SHP77 treated with DMSO at 0.1 percent for 48 hours (cell line): ENCODE measurements at places on chromosomes 7 and 10.

- no peak for DNase-seq
Measured at GRCh38 chr10:78327778-78328591, 294.3 kb downstream of the RPS24 start.

GRCh38 chr10:12484002-12484918, 134.9 kb downstream of the CAMK1D start:
- peak; percentile 66 for DNase-seq

GRCh38 chr7:50697748-50698147, 84.9 kb downstream of the GRB10 start:
- DNase-seq, result no peak

GRCh38 chr10:30445711-30446110, 11.7 kb downstream of the MAP3K8 start:
- DNase-seq, result no peak

DNA sequence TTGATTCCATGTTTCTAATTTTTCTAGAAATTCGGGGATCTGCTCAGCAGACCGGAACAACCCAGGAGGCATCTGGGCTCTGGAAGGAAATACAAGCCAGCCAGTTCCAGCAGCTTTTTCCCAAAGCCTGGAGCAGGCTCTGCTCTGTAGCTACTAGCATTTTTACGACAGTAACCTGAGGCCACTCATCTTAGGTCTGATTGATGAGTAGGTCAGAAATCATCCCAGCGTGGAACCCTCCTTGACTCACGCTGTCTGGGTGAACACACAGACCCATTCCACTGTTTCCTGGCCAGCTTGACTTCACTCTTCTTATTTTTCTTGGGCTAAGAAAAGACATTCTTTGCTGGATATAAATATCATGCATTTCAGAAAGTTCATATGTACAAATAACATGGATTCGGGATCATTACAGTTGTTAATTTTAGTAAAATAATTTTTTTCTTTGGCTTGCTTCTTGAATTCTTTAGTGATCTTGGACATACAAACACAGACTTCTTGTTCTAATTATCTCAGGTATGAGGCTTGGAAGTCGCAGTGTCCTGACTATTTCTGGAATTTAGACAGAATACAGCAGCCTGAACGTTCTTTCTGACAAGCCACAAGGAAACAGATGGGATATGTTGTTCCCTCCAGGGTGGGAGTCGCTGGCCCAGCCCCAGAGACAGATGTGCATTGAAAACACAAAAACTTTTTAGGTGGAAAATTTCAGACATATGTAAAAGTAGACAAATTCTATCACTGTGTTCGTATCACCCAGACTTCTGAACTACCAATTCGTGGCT, 54.6 kb upstream of the PITRM1 start:
- DNase-seq, result no peak

GRCh38 chr7:24241206-24241605, 42.8 kb upstream of the NPY start:
- DNase-seq, result no peak

- DNase-seq, result no peak
Measured at GRCh38 chr10:117900280-117900679, 146.5 kb downstream of the RAB11FIP2 start.

- DNase-seq, result no peak
Measured at GRCh38 chr10:78508955-78509748, 475.5 kb downstream of the RPS24 start.

- no peak for DNase-seq
Measured at GRCh38 chr10:48976196-48976595, 36.6 kb upstream of the LRRC18 start.

DNA sequence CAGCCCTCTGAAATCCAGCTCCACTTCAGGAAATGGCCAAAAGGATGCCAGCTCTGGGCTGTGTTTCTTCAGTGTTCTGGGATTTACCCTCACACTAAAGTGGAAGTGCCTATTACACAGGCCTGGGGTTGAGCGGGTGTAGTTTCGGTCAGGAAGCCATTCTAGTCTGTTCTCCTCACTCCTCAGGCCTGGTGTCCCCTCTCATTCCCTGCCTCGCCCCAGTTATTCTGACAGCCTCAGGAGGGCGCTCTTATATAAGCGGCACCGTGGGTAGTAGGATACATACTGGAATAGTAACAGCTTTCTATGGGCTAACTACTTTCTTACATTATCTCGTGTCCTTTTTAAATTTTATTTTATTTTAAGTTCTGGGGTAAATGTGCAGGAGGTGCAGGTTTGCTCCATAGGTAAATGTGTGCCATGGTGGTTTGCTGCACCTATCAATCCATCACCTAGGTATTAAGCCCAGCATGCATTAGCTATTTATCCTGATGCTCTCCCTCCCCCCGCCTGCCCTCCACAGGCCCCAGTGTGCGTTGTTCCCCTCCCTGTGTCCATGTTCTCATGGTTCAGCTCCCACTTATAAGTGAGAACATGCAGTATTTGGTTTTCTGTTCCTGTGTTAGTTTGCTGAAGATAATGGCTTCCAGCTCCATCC, 12.2 kb upstream of the LGI1 start:
- no peak for DNase-seq

- DNase-seq, result no peak
Measured at GRCh38 chr7:26178272-26178960, 22.1 kb downstream of the HNRNPA2B1 start.

- no peak for DNase-seq
Measured at GRCh38 chr10:77029777-77030717, 607.6 kb downstream of the KCNMA1 start.

GRCh38 chr10:16905320-16905719, 88.1 kb upstream of the RSU1 start:
- DNase-seq, result no peak

DNA sequence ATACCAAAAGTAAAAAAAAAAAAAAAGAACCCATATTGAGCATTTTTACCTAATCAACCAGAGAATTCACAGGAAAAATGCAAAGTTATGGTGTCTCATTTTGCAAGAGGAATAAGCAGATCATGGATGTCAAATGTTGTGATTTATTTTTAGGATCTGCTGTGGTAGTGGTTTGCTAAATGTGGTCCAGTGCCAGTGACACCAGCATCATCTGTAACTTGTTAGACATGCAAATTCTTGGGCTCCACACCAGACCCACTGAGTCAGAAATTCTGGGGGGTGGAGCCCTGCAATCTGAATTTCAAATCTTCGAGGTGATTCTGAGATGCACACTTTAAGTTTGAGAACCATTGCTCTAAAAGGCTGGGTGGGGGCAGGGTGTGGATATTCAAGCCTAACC, 30.1 kb upstream of the ZEB1 start:
- no peak for DNase-seq

- no peak for DNase-seq
Measured at GRCh38 chr7:116534790-116535189, 10.0 kb downstream of the CAV1 start.

- no peak for DNase-seq
Measured at GRCh38 chr10:4532011-4532410, 294.0 kb upstream of the AKR1E2 start.

GRCh38 chr7:106794276-106795083, 70.6 kb upstream of the PIK3CG start:
- DNase-seq, result no peak

DNA sequence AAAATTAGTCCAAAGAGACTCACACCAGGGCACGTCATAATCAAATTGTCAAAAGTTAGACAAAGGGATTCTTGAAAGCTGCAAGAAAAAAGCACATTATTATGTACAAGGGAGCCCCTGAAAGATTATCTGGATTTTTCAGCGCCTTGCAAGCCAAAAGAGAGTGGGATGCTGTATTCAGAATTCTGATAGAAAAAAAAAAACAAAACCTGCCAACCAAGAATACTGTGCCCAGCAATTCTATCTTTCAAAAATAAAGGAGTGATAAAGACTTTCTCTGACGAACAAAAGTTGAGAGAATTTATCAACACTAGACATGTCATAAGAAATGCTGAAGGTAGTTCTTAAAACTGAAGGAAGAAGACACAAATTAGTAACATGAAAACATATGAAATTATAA, 240.2 kb downstream of the SNX13 start:
- DNase-seq, result no peak

GRCh38 chr10:12568391-12569009, 219.2 kb downstream of the CAMK1D start:
- no peak for DNase-seq

DNA sequence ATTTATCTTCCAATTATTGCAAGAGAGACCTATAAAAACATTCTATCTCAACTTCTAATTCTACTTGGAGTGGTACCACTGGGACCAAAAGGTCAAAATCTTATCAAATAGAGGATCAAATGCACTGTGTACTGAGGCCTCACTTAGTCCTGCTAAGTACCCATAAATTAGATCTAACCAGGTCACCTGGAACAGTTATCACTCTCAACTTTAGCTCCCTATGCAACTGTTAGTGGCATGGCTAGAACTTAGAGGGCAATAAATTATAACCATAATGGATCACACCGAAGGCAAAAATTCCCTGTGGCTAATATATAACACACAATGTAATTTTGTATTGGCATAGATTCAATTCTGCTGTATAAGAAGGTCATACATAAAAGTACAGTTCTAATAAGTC, 428.9 kb downstream of the PCDH15 start:
- no peak for DNase-seq

DNA sequence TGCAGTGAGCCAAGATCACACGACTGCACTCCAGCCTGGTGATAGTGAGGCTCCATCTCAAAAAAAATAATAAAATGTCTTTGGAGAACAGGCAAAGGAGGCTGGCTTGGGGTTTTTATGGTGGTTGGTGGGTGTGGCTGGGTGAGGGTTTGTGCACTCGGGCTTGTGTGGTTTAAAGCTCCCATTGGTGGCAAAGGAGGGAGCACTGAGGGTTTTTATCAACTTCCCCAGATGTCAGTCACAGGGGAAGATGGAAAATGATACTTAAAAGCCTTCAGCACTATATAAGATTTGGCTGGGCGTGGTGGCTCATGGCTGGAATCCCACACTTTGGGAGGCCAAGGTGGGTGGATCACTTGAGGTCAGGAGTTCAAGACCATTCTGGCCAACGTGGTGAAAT, 16.3 kb upstream of the RNF216 start:
- no peak for DNase-seq

- DNase-seq, result no peak
Measured at GRCh38 chr7:5383314-5384098, 40.1 kb downstream of the TNRC18 start.

- no peak for DNase-seq
Measured at GRCh38 chr10:122282909-122283308, 11.8 kb downstream of the BTBD16 start.

- DNase-seq, result no peak
Measured at GRCh38 chr7:157357129-157358040, 20.6 kb downstream of the DNAJB6 start.

DNA sequence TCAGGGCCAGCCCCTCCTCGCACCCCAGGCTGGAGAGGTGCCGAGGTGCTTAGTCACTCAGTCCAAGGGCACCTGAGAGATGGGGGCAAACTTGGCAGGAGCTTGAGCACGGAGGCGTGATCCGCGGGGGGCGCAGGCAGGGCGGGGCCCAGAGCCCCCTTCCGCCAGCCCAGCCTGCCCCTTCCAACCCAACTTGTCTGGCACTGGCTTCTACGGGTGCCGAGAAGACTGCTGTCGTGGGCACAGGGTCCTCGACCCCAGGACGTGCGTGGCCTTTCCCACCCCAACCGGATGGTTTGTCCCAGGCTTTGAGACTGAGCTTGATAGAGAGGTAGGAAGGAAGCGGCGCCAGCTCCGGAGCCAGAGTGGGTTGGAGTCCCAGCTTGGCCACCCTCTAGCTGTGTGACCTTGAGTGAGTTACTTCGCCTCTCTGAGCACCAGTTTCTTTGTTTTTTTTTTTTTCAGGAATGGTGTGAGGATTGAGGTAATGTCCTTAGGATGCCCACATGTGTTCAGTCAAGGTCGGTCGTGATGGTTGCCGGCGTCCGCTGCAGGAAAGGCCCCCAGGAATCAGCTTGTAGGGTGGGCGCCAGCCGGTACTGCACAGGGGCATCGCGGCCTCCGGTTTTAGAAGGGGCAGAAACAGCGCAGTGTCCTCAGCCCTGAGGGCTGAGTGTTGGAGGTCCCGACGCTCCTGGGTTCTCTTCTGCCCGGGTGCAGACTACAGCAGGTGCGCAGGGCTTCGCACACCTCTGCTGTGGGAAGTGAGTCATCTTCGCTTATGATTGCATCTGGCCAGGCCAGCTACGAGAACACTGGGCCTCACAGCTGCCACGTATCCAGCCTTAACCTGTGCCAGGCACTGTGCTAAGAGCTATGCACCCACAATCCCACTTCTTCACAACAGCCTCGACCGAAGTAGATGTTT, 28.6 kb upstream of the VAX1 start:
- DNase-seq, result no peak

- no peak for DNase-seq
Measured at GRCh38 chr10:112271982-112272381, 11.2 kb upstream of the TECTB start.

GRCh38 chr7:45574669-45575500, 717 bp downstream of the ADCY1 start:
- peak; percentile 20 for DNase-seq

DNA sequence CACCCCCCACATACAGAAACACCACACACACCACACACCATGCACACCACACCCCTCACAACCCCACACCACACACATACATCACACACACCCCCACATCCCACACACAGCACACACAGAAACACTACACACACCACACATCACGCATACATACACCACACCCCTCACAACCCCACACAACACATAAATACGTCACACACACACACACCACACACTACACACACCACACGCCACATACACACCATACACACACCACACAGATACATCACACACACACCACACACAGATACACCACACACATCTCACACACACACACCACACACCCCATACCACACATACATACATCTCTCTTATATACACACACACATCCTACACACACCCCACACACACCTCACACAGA, 126.2 kb downstream of the ANLN start:
- no peak for DNase-seq

DNA sequence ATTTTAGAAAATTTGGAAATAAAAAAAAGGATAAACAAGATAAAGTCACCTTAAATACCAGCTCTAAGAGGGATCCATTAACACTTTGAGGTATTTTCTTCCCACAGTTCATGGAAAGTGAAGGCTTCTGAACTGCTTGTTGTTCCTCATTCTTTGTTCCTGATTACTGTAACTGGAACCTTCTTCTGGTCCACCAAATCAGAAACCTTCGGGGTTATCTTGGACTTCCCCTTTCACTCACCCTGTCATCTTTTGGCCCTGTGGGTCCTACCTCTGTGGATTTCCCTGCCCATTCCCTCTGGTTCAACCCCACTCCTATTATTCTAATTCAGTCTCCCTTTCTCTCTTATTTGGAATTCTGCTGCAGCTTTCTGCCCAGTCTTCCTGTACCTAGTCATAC, 116.5 kb upstream of the PRPS1L1 start:
- DNase-seq, result no peak

GRCh38 chr10:110506448-110506847, 8.7 kb downstream of the DUSP5 start:
- no peak for DNase-seq

DNA sequence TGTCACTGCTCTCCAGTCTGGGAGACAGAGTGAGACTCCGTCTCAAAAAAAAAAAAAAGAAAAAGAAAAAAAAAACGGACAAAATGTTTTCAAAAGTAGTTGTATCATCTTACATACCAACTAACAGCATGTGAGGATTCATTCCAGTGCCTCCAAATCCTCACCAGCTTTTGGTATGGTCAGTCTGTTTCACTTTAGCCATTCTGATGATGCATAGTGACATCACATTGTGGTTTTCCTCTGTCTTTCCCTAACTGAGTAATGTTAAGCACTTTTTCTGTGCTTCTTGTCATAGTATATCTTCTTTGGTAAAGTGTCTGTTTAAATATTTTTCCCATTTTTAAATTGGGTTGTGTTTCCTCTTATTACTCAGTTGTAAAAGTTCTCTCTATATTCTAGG, 251.4 kb upstream of the CTBP2 start:
- no peak for DNase-seq
